Urinary bladder (tissue), 4 donors: ENCODE measurements at places on chromosomes 3 and 15. TPM values are rescaled to one million over a fixed set of nuclear protein-coding genes. Genes with fewer than 3 reads are reported as not detected.

The TM4SF4 gene
- total RNA-seq, result not detected

The NRG4 gene
- total RNA-seq, result 6.1 TPM

The RCN2 gene
- total RNA-seq, result 108 TPM

The CPN2 gene
- total RNA-seq, result not detected

The CTXN2 gene
- not detected for total RNA-seq

DNA sequence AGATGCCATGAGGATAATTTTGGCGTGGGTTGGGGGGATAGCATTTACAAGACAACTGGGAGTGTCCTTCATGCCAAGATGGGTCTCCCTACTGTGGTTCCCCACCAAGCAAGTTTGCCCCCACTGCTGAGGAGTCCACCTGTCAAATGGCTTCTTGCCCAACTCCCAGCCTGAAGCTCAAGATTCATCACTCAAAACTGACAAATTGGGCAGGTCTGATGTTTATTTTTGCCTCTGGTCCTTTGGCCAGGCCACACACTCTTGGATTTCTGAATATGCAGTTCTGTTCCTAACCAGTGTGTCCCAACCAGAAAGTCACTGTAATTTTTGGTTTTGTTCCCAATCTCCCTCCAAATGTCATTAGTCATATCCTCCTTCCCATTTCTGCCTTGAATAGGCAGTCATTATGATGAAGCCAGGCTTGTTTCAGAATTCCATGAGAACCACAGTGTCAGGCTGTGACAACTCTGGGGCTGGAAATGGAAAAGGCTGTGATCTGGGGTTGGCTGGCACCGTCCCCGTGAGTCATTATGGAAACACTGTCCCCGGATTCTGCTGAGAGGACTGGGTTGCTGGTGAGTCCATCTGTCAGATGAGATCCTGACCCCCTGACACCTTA is 29.3 kb upstream of the MEF2A start:
- no peak for DNase-seq

DNA sequence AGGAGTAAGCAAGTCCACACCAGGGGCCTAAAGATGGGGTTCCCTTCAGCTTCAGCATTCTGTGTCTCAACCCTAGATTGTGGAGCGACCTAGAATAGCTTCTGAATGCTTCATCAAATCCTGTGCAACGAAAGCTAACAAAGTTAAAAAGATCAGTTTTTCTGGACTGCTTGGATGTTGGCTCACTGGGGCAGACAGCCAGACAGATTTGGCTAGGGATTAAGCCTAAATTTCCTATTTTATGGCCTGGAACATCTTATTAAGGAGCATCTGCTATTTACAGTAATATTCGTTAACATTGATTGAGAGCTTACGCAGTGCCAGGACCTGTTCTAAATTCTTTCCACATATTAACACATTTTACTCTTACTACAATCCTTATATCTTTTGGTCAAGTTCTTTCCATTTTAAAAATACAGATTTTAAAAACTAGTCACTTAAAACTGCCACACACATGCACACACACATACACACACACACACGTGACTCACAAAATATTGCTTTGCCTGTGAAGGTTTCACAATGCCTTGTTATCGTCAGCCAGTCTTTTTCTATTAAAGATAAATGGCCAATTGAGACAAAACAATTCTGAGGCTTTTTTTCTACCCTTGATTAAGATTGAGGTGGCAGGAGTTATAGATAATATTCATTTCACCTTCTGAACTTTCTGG is 173.3 kb upstream of the SNTN start:
- DNase-seq, result no peak

DNA sequence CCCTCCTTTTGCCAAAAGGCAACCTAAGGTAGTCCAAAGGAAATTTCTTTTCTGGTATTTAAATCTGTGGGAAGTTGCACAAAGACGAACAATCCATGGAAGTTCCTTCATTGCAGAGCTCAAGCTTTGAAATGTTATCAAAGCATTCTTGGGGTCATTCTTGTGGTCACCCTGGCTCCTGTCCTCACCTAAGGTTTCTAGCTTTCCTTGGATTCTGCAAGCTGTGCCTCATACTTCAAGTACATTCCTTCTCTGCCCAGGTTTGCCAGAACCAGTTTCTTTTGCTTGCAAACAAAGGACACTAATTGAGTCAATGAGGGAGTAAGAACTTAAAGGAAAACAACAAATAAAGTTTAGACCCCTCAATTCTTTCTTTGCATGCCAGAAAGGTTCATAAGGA is 329.8 kb upstream of the PDZRN3 start:
- DNase-seq, result no peak

- no peak for DNase-seq
Observed at GRCh38 chr3:32398531-32398930, 6.9 kb downstream of the CMTM7 start.

DNA sequence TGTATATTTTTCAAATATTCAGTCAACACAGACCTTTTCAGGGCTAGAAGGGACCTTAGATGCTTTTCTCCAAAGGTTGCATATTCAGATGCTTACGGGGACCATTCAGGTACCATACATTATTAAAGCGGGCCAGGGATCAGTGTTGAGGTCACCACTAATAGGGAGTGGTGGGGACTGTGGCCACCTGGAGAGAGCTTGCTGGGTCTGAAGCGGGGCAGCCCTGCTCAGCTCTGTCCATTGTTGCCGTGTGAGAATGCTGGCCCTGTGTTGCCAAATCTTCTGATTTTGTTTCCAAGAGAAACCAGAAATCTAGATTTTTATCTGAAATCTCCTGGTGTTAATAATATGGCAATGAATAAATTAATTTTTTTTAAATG is 23.7 kb downstream of the ABHD2 start:
- DNase-seq, result no peak

DNA sequence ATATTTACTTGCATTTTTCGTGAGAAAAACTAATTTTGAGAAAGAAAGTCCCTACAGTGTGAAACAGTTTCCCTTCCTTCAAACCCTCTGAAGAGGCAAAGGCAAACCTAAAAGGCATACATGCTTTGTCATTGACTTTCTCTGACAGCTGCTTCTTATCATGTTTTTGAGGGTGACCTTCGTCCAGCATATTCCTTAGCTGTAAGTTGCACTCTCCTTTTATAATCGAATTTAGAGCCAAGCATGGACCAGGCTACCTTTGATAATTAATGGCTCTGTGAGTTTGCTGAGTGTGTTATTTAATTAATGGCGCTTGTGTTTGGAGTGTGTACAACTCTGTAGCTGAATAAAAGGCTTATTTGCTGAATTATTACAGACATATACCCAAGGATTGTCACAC is 684.2 kb upstream of the CFAP20DC start:
- DNase-seq, result no peak

GRCh38 chr15:32730677-32731654 is 13.2 kb downstream of the GREM1 start:
- DNase-seq, result no peak

DNA sequence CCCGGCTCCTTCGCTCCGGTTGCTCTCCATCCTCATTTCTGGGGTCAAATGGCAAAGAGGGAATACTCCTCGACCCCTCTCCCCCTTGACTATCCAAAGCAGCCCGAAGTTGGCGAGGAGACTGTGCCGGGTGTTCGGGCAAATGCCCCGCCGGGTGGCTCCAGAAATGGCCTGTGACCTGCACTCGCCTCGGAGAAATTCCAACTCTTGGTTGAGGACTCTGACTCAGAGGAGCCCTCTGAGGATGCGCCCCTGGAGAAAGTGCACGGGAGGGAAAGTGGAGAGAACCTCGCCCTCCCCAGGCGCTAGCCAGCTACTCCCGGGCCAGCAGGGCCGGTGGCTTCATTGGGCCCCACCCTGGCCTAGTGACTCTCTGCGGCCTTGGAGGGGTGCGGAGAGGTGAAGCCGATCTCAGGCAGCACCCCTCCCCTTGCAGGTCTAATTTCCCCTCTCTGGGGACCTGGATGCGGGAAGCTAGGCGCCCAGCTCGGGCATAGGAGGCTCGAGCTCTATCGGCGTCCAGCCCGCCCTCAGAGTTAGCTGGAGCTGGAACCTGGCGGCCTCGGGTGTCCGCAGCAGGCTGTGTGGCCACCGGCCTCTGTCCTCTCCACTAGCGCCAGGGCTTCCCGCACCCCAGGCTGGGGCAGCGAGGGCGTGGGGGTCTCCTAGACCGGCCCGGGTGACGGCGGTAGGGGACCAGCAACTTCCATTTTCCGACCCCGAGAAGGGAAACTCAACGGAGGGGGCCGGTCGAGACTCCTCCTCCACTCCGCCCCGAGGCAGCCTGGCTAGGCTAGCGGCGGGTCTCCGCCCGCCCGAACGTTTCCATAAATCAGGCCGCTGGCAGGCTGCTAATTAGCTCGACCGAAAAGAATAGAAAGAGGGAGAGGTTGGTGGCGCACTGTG is 29.4 kb downstream of the NR2F2 start:
- no peak for DNase-seq

GRCh38 chr15:62818691-62819090 is 223.9 kb upstream of the TPM1 start:
- no peak for DNase-seq

- DNase-seq, result no peak
Observed at GRCh38 chr15:62021991-62022600, 38.2 kb downstream of the VPS13C start.

GRCh38 chr3:45425237-45425933 is 37.0 kb downstream of the LARS2 start:
- DNase-seq, result no peak

DNA sequence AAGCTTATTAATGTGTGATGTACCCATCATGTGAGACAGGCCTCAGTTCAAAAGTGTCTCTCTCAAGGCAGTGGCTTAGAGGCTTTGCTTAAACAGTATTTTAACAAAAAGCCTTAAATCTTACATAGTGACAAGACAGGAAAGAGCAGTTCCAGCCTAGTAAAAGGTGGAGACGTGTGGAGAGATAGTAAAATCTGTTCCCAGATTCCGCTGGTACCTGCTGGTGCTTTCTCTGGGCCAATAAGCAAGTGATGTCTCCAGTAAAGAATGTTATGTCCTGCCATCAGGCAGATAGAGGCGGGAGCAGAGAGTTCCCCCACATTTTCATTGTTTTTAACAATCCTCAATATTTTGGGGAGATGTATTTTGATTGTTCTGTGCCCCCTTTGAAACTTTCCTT is 135.0 kb downstream of the VPS8 start:
- DNase-seq, result no peak

- no peak for DNase-seq
Observed at GRCh38 chr3:194685065-194685717, 492 bp upstream of the FAM43A start.

- DNase-seq, result no peak
Observed at GRCh38 chr15:41341519-41341918, 8.8 kb downstream of the NUSAP1 start.

DNA sequence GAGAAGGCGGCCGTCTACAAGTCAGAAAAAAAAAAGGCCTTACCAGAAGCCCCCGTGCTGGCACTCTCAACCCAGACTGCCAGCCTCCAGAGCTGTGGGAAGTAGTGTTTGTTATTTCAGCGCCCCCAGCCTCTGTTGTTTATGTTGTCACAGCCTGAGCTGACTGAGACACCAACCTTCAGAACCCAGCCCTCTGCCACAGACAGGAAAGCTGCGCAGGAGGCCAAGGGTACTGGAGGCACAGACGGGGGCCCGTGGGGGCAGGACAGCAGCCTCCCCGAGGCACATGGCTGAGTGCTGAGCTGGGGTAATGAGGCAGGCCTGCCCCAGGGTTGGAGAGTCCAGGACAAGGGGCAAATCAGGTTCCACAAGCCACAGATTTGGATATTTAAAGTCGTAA is 33.7 kb downstream of the HCN4 start:
- DNase-seq, result no peak
